ENCODE measurements at places on chromosomes 4 and X.
A peak's percentile ranks its signal among the peaks of the same experiment; 100 is the strongest.

DNA sequence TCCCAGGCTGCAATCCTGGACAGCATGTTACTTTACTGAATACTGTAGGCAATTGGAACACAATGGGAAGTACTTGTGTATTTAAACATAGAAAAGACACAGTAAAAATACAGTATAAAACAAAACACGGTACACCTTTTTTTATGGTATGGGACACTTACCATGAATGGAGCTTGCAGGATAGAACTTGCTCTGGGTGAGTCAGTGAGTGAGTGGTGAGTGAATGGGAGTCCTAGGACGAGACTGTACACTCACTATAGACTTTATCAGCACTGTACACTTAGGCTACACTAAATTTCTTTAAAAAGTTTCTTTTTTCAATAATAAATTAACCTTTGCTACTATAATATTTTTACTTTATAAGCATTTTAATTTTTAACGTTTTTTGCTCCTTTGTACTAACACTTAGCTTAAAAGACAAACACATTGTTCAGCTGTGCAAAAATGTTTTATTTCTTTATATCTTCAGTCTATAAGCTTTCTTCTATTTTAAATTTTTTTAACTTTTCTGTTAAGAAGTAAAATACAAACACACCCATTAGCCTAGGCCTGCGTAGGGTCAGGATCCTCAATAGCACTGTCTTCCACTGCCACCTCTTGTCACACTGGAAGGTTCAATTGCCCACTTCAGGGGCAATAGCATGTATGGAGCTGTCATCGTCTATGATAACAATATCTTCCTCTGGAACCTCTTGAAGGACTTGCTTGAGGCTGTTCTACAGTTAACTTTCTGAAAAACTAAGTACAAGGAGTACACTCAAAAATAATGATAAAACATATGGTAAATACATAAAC, 293.5 kb upstream of the FSTL5 start:
- DNase-seq: no peak

DNA sequence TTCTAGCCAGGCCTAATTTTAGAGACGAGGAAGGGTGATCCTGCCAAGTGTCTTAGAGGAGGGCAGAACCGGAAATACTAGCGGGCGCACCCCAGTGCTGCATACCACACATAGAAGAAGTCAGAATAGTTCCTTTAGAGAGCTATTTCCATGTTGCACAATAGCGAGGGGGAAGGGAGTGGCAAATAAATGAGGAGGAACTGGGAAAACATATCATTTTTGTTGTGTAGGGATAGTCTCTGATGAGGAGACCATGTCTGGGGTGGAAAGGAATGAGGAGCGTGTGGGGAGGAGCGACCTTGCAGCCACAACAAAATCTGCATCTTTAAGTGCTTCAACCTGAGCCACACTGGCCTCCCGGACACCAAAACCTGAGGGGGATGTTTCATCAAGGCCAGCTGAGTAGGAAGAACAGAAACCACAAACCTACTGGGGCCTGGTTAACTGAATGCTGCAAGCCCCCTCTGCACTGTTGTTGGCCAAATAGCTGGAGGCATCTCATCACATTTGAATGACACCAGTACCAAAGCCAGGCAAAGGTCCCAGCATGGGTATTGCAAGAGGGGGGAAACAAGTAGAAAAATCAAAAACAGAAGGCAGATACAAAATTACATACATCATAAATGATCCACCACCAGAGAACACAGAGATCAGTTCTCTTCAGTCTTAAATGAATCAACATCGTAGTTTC, 26.7 kb upstream of the C1QTNF7 start:
- peak; percentile 58 for DNase-seq

- DNase-seq: no peak
Measured at GRCh38 chr4:140297221-140297570, 76.2 kb upstream of the SCOC start.

- DNase-seq: no peak
Measured at GRCh38 chrX:16990839-16991238, 44.4 kb downstream of the REPS2 start.

- DNase-seq: peak; percentile 60
Measured at GRCh38 chr4:8176547-8177399, 18.2 kb upstream of the ABLIM2 start.

- no peak for DNase-seq
Measured at GRCh38 chr4:113478032-113478431, 283.5 kb downstream of the CAMK2D start.
